Dorsolateral prefrontal cortex (tissue), 122 donors: ENCODE measurements at places on chromosomes 2 and 18. TPM values are rescaled to one million over a fixed set of nuclear protein-coding genes. Genes with fewer than 3 reads are reported as not detected.

Gene TWIST2
- 1.6 TPM for total RNA-seq

Gene GREB1
- total RNA-seq = 37.0 TPM

Gene CAMKMT
- total RNA-seq = 13.2 TPM

Gene TMEM18
- total RNA-seq = 22.5 TPM

Gene LOXHD1
- 3.2 TPM for total RNA-seq

Gene KCNE4
- total RNA-seq = 11.9 TPM

Gene FAM237A
- 0.83 TPM for total RNA-seq

Gene CXCR1
- not detected for total RNA-seq

Gene TSGA10
- total RNA-seq = 30.4 TPM

Gene STK17B
- 6.1 TPM for total RNA-seq

Gene RAB10
- total RNA-seq = 107 TPM

Gene PKDCC
- total RNA-seq = 56.1 TPM

Gene SCTR
- 0.55 TPM for total RNA-seq

Gene GRB14
- 4.8 TPM for total RNA-seq

Gene CDH19
- total RNA-seq = 38.0 TPM

Gene IL36G
- total RNA-seq = not detected

Gene GLI2
- 4.7 TPM for total RNA-seq

Gene CYP27A1
- 32.9 TPM for total RNA-seq

Gene NEU2
- total RNA-seq = not detected

Gene AQP12B
- not detected for total RNA-seq

Gene LBX2
- total RNA-seq = not detected

Gene GLS
- total RNA-seq = 326 TPM

Gene LMAN2L
- total RNA-seq = 15.5 TPM

Gene RNF144A
- 82.6 TPM for total RNA-seq

Gene EIF4E2
- 54.4 TPM for total RNA-seq

Gene CYP26B1
- total RNA-seq = 28.9 TPM

Gene GPBAR1
- total RNA-seq = not detected

Gene DNAH7
- total RNA-seq = 16.6 TPM

Gene IKZF2
- total RNA-seq = 13.5 TPM

Gene LINC00305
- total RNA-seq = not detected

Gene POLR1B
- 22.1 TPM for total RNA-seq

Gene CRYBA2
- 1.6 TPM for total RNA-seq

Gene CNGA3
- total RNA-seq = 0.23 TPM

Gene RGPD8
- 43.1 TPM for total RNA-seq

Gene CPLX4
- total RNA-seq = not detected

Gene ITPRIPL1
- total RNA-seq = 2.6 TPM

Gene SCG2
- 49.7 TPM for total RNA-seq

Gene LOXL3
- total RNA-seq = 5.6 TPM

Gene PLGLB1
- 20.0 TPM for total RNA-seq

Gene COL4A3
- 1.3 TPM for total RNA-seq

Gene FAM117B
- total RNA-seq = 28.9 TPM

Gene TEKT4
- total RNA-seq = 0.35 TPM

Gene SRD5A2
- total RNA-seq = not detected

Gene CHST9
- total RNA-seq = 1.3 TPM

Gene PREB
- total RNA-seq = 36.1 TPM

Gene COL4A4
- 1.0 TPM for total RNA-seq

Gene HRH4
- not detected for total RNA-seq

Gene CLEC4F
- total RNA-seq = 0.45 TPM

Gene ZDBF2
- 45.4 TPM for total RNA-seq

Gene ALPG
- not detected for total RNA-seq

Gene DLX1
- total RNA-seq = 7.0 TPM

Gene IL37
- total RNA-seq = not detected

Gene TBR1
- total RNA-seq = 118 TPM

Gene C1QL2
- 5.0 TPM for total RNA-seq

Gene MTCL1
- total RNA-seq = 67.8 TPM

Gene SP140
- total RNA-seq = 2.9 TPM

Gene MDH1
- total RNA-seq = 614 TPM

Gene CACNB4
- total RNA-seq = 89.8 TPM
